ENCODE measurements at places on chromosomes 7 and 10.

- H3K36me3 ChIP-seq = peaks cover 18% of the 10 kb centered on the region
- no peak for DNase-seq
- H3K4me3 ChIP-seq = peak overlapping the region; percentile 98
- peaks cover 13% of the 10 kb centered on the region for H3K27me3 ChIP-seq
- H3K4me1 ChIP-seq = peaks cover 26% of the 10 kb centered on the region
- peak overlapping the region; percentile 95 for H3K27ac ChIP-seq
These were observed 644 bp upstream of the ABI1 start for GRCh38 chr10:26861205-26861998.

DNA sequence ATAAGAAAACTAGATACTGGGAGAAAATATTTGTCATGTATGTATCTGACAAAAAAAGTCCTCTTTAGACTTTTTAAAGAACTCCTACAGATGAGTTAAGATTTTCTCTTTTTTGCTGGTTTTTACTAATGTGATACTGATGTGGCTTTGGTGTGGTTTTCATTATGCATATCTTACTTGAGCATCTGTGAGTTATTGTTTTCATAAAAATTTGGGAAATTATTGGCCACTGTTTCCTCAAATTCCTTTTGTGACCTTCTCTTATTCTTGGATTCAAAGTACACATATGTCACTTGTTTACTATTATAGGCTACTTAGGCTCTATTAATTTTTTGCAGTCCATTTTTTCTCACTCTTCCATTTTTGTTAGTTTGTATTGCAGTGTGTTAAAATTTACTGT, 89.0 kb downstream of the PPP1R9A start:
- no peak overlapping the region for H3K27ac ChIP-seq
- DNase-seq = no peak
- no peak overlapping the region for H3K4me3 ChIP-seq
- no peaks in the 10 kb centered on the region for H3K27me3 ChIP-seq
- H3K36me3 ChIP-seq = no peaks in the 10 kb centered on the region

DNA sequence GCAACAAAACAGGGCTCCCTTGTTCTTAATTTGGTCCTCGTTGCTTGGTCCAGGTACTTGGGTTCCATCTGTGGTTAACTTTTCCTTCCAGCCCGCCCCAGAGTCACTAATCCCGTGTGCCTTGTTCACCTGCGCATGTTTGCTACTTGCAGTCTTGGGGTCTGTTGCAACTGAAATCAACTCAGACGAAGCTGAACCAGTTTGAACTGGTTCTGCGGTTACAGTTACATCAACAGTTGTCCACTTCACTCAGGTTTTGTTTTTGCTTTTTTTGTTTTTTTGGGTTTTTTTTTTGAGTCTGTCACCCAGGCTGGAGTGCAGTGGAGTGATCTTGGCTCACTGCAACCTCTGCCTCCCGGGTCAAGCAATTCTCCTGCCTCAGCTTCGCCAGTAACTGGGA, 34.7 kb downstream of the TRRAP start:
- H3K36me3 ChIP-seq = peaks cover 82% of the 10 kb centered on the region
- no peak overlapping the region for H3K4me3 ChIP-seq

DNA sequence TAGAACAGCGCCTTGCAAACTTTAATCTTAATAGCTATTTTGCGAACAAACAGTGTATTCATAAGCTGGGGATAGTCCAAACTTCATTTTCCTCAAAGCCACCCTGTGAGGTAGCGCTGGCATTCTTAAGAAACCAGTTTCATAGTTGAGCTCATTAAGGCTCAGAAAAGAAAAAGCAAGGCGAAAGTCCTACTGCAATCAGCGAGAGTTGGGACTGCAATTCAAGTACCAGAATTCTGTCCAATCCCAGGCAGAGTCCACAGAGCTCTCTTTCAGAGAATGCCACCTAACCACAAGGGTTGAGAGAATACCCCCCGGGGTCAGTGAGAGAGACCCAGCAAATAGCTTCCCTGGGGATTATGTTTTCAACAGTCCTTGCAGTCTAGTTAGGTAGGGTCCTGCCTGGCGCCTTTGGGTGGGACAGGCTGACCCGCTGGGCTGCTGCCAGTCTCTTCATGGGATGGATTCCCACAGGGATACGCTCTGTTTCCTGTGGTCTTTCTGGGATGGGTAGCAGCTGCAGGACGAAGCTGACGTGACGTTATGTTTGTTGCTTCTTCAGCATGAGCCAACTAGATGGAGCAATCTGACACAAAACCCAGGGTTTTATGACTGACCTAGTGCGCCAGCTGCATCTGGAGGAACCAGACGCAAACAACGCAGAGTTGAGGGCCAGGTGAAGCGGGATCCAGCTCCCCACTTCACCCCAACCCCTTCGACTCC, 16.0 kb downstream of the BMPER start:
- no peak for DNase-seq
- peaks cover 62% of the 10 kb centered on the region for H3K27me3 ChIP-seq
- H3K4me3 ChIP-seq = no peak overlapping the region
- no peaks in the 10 kb centered on the region for H3K36me3 ChIP-seq
- H3K27ac ChIP-seq = no peak overlapping the region

GRCh38 chr10:52316001-52316400, 1.9 kb downstream of the DKK1 start:
- H3K36me3 ChIP-seq = no peaks in the 10 kb centered on the region
- no peak overlapping the region for H3K4me3 ChIP-seq
- no peaks in the 10 kb centered on the region for H3K4me1 ChIP-seq
- DNase-seq = no peak

DNA sequence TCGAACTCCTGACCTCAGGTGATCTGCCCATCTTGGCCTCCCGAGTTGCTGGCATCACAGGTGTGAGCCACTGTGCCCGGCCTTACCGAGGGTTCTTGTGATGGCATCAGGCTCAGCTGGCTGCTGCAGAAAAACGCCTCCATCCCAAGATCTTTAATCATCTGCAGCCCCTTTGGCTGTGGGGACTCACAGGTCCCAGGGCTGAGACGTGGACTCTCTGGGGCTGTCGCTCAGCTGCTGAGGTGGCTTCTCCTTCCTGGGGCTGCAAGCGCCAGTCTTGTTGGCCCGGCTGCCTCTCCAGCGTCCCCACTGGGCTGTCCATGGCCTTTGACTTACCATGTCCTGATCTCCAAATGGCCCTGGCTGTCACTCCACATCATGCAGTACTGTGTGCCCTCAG, 20.0 kb downstream of the AMZ1 start:
- H3K4me3 ChIP-seq = no peak overlapping the region
- no peak overlapping the region for H3K27ac ChIP-seq
- H3K27me3 ChIP-seq = peaks cover 9% of the 10 kb centered on the region
- DNase-seq = no peak

GRCh38 chr7:93856323-93856722, 34.2 kb downstream of the TFPI2 start:
- H3K4me3 ChIP-seq = no peak overlapping the region
- DNase-seq = no peak
- H3K27me3 ChIP-seq = no peaks in the 10 kb centered on the region
- no peaks in the 10 kb centered on the region for H3K4me1 ChIP-seq
- no peak overlapping the region for H3K27ac ChIP-seq

DNA sequence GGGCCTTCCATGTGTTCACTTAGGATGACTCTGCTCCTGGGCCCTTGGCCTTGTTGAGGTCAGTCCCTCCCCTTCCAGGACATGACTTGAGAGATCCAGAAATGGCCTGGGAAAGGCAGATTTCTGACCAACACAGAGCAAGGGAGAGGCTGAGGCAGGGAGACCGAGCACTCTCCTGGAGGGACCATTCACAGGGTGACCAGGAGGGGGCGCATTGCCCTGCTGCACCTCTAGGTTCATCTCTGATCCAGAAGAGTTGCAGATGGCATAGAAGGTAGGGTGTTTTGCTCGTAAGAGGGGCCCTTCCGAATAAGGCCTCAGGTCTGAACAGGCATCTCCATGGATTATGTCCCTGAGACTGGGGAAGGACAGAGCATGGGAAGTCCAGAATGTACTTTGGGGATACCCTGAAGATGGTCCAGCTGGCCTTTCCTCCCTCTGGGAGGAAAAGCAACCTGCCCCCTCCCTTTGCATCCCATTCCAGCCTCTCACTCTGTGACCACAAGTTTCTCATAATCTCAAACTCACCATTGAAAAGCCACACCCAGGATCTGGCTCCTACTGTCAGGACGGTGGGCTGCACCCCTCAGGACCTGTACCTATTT, 6.6 kb downstream of the DMBT1 start:
- H3K27ac ChIP-seq = no peak overlapping the region
- H3K27me3 ChIP-seq = peaks cover 42% of the 10 kb centered on the region
- H3K4me3 ChIP-seq = no peak overlapping the region
- no peaks in the 10 kb centered on the region for H3K36me3 ChIP-seq
- no peak for DNase-seq

All from effector memory CD8-positive, alpha-beta T cell (primary cell).